ENCODE measurements at places on chromosomes 2 and 18.

- no peak for DNase-seq
Observed at GRCh38 chr2:2270808-2271415, 60.2 kb downstream of the MYT1L start.

DNA sequence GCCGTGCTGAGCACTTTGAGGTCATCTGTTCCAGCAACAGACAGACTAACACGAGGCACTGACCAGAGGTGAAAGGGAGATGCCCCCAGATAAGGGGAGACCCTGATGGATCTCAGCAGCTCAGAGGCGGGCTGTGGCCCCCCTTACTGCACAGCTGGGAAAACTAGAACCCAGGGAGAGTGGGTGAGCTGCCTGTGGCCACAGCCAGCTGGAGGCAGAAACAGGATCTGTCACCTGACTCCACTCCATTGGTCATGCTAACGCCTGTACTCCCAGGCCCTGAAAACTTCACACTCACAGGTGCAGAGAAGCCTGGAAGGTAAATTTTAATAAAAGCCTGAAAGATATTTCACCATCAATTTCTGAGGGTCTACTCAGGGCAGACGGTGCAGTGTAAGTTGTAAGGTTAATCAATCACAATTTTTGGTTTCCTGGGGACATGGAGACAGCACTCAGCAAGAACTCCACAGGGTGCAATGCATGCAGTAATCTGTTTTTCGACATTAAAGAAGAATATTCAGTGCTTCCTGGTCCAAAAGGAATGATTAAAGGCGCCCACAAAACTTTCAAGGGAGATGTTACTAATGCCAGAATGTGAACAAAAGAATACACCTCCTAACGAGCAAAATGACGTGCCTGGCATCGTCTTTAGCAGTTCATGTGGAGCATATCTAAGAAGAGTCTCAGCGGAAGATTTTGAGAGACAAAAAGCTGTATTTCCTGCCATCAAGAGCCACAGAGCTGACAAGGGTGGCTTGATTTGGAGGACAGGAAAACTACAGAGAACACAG, 173.4 kb downstream of the EIPR1 start:
- no peak for DNase-seq

DNA sequence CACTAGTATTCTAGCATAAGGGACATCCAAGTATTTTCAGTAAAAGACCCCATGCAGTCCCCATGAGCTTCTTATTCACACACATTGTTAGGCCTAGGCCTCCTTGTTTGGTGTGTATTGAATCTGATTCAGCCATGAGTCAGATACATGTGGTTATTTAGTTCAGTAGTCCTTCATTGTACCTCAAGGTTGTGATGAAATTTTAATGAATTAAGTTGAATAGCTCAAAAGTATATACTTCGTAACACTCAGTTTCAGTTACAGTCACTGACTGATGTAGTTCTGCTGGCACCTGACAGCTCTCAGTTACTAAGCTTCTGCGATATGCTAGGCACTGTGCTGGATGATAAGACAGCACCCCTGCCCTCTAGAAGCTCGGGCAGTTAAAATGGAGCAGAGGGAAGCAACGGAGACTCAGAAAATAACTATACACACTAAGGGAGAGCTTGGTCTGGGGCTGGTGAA, 86.4 kb downstream of the XRCC5 start:
- peak; percentile 44 for DNase-seq

- no peak for DNase-seq
Observed at GRCh38 chr2:241851325-241852115, 7.2 kb downstream of the PDCD1 start.

- DNase-seq, result no peak
Observed at GRCh38 chr2:226325526-226325925, 474.1 kb downstream of the IRS1 start.

DNA sequence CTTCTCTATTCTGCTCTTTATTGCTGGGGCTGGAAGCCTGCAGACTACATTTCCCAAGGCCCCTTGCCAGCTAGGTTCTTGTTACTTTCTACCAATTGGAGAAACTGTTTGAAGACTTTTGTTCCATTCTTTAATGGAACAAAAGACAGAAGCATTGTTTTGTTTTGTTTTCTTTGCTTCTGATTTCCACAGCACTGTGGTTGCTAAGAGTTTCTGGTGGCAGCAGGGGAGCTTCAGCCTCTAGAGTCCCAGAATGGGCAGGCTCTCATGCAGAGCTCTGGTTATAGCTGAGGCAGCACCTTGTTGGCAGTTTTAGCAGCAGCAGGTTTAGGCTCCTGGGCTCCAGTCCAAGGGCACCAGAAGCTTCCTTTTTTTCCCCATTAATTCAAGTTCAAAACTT, 234.3 kb downstream of the ETAA1 start:
- DNase-seq, result no peak

DNA sequence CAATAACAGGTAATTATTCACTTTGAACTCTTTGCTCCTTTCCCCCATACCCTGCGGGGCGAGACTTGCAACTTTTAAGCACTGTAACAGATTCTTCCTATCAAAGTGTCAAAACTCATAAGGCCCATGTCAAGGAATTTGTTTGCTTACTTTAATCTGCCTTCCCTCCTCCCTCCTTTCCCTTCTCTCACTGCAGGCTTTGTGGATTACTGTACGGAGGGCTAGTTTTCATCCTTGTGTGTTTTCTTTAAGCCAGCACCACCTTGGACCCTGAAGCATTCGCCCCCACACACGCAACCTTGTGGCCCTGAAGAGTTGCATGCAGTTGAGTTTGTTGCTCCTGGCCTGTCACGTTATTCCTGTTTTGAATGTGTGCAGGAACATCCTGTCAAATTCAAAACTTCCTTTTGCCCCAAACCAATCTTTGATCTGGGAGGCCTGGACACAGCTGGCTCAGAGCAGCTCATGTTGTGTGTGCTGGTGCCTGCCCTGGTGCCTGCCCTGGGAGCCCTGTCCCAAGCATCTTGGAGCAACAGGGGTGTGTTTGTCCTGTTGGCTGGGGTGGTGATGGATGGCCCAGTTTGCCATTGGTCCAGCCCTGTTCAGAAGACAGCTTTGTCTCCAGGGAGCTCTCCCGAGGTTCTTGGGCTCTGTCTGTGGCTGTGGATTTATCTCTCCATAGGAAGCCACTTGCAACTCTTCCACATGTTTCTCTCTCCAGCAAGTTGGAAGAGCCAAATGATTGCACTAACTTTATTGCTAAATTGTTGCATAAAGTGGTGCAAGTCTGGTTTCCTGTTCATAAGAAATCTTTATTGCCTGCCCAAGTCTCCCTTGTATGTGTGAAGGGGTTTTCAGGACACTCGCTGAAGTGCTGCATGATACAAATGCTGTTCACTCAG, 199.6 kb downstream of the VAPA start:
- no peak for DNase-seq

- DNase-seq, result no peak
Observed at GRCh38 chr18:34207344-34207851, 17.3 kb downstream of the NOL4 start.

- DNase-seq, result peak; percentile 73
Observed at GRCh38 chr2:64865073-64865830, 123.9 kb upstream of the SLC1A4 start.

DNA sequence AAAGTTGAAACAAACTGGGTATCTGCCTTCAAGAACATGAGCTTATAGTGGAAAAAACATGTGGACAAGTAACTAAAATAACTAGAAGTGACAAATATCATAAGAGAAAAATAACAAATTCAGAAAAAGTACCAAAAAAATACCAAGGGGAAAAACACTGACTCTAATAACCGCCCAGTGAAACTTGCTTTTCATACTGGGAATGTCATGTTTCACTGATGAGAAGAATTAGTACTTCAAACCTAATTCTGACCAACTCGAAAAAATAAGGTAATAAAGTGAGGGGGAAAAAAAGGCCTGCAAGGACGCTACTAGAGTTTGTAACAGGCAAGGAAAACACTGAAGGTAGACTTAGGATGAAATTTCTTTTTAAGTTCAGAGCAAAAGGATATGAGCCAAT, 83.6 kb downstream of the RTTN start:
- no peak for DNase-seq

GRCh38 chr2:182891611-182892010, 25.2 kb upstream of the FRZB start:
- DNase-seq, result no peak

GRCh38 chr2:239809391-239809790, 215.8 kb downstream of the NDUFA10 start:
- DNase-seq, result no peak

GRCh38 chr2:111072220-111072871, 48.4 kb upstream of the BCL2L11 start:
- DNase-seq, result no peak

GRCh38 chr2:202035089-202035940, 1.7 kb downstream of the FZD7 start:
- peak; percentile 39 for DNase-seq

DNA sequence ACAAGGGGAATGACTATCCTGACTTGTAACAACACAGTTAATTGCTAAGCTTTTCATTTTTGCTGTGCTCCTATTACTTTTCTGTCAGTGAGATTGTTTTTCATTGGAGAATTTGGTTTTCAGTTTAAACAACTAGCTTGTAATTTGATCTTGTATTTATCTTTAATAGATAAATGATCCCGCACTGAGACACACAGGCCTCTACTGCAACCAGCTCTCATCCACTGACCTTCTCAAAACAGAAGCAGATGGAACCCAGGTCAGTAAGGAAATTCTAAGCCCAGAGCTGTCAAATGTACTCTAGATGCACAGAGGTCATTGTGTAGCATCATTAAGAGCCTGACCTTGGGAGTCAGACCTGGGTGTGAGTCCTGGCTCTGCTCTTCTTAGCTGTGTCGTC, 30.7 kb downstream of the PTRHD1 start:
- DNase-seq, result no peak

DNA sequence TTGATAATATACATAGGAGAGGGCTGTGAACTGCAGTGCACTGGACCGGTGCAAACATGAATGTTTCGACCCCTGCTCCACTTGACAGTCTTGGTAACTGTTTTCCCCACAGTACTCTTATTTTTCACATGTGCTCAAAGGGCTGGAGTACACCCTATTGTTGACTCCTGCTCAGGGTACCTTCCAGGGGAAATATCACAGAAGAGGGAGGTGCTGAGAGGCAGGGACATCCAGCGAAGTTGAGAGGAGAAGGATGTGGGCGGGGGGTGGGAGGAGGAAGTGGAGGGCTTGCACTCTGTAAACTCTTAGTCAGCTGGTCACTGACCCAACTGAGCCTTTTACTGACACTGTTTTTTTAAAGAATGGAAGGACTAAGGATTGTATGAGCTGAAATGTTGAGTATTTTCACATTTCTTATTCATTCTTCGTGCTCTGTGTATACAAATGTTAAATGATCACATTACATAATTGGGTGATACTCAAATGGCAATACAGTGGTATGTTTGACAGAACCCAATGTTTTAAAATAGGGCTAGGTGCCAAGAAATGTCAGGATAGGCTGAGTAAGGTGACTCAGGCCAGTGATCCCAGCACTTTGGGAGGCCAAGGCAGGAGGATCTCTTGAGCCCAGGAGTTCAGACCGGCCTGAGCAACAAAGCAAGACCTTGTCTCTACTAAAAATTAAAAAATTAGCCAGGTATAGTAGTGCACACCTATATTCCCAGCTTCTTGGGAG, 10.0 kb downstream of the INPP4A start:
- peak; percentile 25 for DNase-seq

DNA sequence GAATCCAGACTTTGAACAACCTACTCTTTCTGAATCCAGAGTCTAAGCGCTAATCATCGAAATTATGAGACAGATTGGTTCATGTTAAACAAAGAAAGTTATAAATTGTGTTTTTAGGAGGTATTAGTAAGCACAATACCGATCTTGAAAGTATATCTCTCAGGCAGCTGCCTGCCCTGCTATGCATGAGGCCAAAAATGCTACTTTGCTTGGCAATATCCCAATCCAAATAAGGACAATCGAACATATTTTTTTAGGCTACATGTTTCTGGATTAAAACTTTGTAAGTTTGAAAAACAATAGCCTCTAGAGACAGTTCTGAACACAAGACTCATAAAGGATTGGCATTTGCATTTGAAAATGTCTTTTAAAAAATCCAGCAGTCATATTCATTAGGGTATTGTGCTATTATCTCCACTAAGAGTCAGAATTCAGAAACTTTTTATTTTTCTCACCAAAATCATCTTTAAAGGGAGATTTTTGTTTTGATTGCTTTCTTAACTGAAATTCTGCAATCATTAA, 167.1 kb downstream of the PDE1A start:
- DNase-seq, result no peak
